ENCODE measurements at places on chromosomes 7 and 10.

GRCh38 chr10:63634488-63635065 lies 113.4 kb downstream of the REEP3 start:
- H3K36me3 ChIP-seq = no peaks in the 10 kb centered on the region
- no peak overlapping the region for H3K4me3 ChIP-seq
- H3K27ac ChIP-seq = no peak overlapping the region
- no peaks in the 10 kb centered on the region for H3K27me3 ChIP-seq

DNA sequence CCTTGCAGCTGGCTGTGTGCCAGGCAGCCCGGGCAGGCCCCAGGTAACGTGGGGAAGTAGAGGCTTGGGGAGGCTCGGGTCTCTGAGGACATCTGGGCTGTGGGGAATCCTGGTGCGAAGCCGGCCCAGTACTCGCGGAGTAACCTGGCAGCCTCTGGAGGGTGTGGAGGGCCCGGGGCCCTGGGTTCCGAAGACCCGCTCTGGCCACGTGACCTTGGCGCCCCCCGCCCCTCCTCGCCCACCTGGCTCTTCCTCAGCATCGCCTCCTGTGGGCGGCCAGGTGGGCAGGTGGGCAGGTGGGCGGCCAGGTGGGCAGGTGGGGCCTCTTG lies 143.1 kb downstream of the WDR37 start:
- no peak for DNase-seq
- H3K36me3 ChIP-seq = no peaks in the 10 kb centered on the region
- H3K27ac ChIP-seq = no peak overlapping the region
- no peaks in the 10 kb centered on the region for H3K27me3 ChIP-seq

DNA sequence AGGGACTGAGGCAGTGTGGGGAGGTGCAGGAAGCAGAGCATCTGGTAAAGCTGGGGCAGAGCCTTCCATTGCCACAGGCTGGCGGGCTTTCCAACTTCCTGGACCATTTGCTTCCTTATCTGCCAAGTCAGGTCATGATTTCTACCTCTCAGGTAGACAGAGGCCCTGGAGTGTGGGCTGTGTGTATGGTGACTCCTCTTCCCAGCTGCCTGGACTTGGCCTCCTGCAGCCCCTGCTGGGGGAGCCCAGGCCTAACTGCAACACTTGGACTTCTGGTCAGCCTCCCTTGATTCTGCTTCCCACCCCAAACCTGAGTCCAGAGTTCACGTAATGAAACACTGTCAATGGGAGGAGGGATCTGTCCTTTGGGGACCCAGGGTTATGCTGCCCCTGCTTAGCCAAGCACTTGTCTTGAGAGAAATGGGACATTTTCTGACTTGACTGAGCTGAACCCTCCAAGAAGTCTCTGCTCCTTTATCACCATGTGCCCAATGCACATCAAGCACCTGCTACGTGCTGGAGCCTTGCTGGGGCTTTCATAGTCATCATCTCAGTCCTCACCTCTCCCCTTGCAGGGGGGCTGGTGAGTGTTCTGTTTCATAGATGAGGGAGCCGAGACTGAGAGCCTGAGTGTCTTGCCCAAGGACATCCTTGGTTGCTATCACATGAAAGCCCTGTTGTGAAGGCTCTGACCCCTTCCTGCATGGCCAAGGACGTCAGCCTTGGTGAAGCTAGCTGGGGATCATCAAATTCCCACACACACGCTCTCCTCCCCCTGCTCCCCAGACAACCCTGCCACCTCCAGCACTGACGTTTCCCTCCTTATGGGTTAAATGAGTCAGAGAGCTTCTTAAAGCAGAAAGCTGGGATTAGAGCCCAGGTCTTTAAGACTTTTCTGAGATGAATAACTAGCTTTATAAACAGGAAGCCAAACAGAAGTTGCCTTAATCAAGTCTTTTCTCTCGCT lies 3.4 kb downstream of the CLEC2L start:
- DNase-seq = no peak
- peaks cover 65% of the 10 kb centered on the region for H3K27me3 ChIP-seq
- no peaks in the 10 kb centered on the region for H3K36me3 ChIP-seq
- H3K27ac ChIP-seq = no peak overlapping the region

- no peaks in the 10 kb centered on the region for H3K27me3 ChIP-seq
- H3K36me3 ChIP-seq = no peaks in the 10 kb centered on the region
- no peak overlapping the region for H3K27ac ChIP-seq
- DNase-seq = no peak
- no peaks in the 10 kb centered on the region for H3K4me1 ChIP-seq
Measured at GRCh38 chr10:81031774-81032173, 494.1 kb downstream of the SH2D4B start.

DNA sequence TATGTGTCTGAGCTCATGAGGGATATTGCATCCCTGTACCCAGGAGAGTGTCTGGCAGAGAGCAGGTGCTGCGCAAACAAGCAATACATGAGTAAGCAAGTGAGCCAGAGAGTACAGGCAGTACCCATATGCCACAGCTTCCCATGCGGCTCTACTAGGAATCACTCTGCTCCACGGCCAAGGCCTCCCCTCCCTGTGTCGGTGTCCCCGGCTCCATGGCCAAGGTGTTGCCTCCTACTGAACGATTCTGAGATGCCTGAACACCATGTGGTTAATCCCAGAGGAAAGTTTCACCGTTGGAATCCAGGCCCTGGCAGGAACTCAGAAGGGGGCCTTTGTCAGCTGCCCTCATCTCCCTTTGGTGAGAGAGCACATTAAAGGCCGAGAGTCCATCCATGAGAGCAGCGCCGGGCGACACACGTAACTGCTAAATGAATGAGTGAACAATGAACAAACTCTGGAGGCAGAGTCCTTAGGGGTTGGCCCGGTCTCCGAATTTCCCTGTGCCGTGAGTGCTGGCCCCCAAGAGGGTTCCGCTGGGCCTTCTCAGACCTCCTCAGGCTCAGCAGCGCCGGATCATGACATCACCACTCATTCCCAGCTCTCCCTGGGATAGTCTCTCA lies 136.0 kb upstream of the FAM20C start:
- no peaks in the 10 kb centered on the region for H3K4me1 ChIP-seq
- H3K36me3 ChIP-seq = no peaks in the 10 kb centered on the region
- no peak for DNase-seq

DNA sequence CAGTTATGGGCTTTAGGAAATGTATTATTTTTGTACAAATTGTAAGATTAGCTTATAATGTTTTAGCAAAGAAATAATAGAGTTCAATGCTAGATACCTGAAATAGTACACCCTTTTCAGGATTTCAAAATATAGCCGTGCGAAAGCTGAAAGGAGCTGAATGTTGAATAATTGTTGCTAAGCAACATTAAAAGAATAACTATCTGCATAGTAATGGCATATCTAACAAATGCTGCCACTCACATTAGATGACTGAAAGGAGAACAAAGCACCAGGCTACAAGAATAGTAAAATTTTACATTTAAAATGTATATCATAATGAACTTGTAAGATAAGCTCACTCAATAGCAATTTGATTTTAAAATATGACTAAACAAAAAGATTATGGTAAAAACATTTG lies 82.5 kb downstream of the SDHAF3 start:
- H3K27me3 ChIP-seq = no peaks in the 10 kb centered on the region
- H3K27ac ChIP-seq = no peak overlapping the region
- no peaks in the 10 kb centered on the region for H3K4me1 ChIP-seq
- H3K36me3 ChIP-seq = no peaks in the 10 kb centered on the region

DNA sequence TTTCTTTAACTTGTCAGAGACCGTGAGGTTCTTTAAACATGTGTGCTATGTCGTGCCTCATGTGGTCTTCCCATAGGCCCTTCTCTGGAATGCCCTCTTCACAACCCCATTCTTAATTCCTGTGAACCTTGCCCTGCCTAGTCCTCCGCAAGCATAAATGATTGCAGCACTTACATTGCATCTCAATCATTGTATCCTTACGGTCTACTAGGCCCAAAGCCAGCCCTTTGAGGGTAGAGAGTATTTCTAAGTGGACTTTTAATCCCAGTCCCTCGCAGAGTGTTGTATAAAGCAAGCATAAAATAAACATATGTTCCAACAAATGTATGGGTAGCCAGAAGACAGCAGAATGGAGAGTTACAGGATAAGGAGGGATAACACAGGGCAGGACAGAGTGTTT lies 92.1 kb upstream of the FAM133B start:
- H3K4me3 ChIP-seq = no peak overlapping the region
- no peaks in the 10 kb centered on the region for H3K27me3 ChIP-seq
- no peak overlapping the region for H3K27ac ChIP-seq
- no peaks in the 10 kb centered on the region for H3K4me1 ChIP-seq
- H3K36me3 ChIP-seq = no peaks in the 10 kb centered on the region
- DNase-seq = no peak

DNA sequence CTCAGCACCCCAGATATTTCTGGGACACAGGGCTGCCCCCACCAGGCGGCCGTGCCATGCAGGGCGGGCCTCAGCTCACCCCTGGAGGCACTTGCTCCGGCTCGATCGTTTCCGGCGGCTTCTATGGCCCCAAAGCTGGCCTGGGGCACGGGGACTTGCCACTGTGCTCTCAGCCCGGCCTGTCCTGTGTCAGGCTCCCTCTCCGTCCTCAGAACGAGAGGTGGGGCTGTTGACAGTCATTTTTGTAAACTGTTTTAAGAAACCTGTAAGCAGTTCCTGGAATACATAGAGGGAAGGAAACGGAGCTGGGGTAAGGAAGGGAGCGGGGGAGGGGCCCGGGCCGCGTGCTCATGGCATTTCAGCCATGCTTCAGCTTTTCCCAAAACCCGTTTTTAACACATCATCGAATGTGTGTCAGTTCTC lies 30.7 kb upstream of the PRKAR1B start:
- DNase-seq = no peak
- H3K27ac ChIP-seq = no peak overlapping the region
- H3K36me3 ChIP-seq = peaks cover 100% of the 10 kb centered on the region
- no peaks in the 10 kb centered on the region for H3K4me1 ChIP-seq

GRCh38 chr7:111380945-111381344 lies 181.3 kb downstream of the IMMP2L start:
- H3K27ac ChIP-seq = no peak overlapping the region
- no peak overlapping the region for H3K4me3 ChIP-seq
- H3K4me1 ChIP-seq = no peaks in the 10 kb centered on the region
- H3K36me3 ChIP-seq = no peaks in the 10 kb centered on the region

GRCh38 chr7:55343860-55344606 lies 21.1 kb upstream of the LANCL2 start:
- no peaks in the 10 kb centered on the region for H3K4me1 ChIP-seq
- no peak overlapping the region for H3K4me3 ChIP-seq
- H3K27ac ChIP-seq = no peak overlapping the region
- peaks cover 16% of the 10 kb centered on the region for H3K27me3 ChIP-seq
- H3K36me3 ChIP-seq = no peaks in the 10 kb centered on the region

GRCh38 chr7:158885624-158886023 lies 29.3 kb downstream of the DYNC2I1 start:
- peaks cover 4% of the 10 kb centered on the region for H3K36me3 ChIP-seq
- no peak overlapping the region for H3K4me3 ChIP-seq
- H3K27me3 ChIP-seq = no peaks in the 10 kb centered on the region
- no peak for DNase-seq
- no peaks in the 10 kb centered on the region for H3K4me1 ChIP-seq
- no peak overlapping the region for H3K27ac ChIP-seq

DNA sequence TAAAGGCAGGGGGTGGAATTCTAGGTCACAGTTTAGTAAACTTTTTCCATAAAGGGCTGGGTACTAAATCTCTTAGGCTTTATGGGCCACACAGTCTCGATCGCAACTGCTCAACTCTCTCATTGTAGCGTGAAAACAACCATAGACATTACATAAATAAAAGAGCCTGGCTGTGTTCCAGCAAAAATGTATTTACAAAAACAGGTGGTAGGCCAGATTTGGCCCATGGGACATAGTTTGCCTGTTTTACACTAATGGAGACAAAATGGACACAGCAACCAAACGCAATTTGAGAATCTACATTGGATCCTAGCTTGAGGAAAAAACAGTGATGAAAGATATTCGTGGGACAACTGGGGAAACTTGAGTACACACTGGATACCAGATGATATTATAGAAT lies 23.2 kb upstream of the MALSU1 start:
- no peak overlapping the region for H3K4me3 ChIP-seq
- no peak overlapping the region for H3K27ac ChIP-seq
- no peaks in the 10 kb centered on the region for H3K27me3 ChIP-seq

- no peak for DNase-seq
- no peak overlapping the region for H3K4me3 ChIP-seq
- H3K27me3 ChIP-seq = no peaks in the 10 kb centered on the region
- H3K27ac ChIP-seq = no peak overlapping the region
- H3K36me3 ChIP-seq = peaks cover 85% of the 10 kb centered on the region
Measured at GRCh38 chr10:77782328-77783061, 144.1 kb downstream of the DLG5 start.

GRCh38 chr7:154914996-154915380 lies 87.9 kb downstream of the PAXIP1 start:
- no peaks in the 10 kb centered on the region for H3K36me3 ChIP-seq
- no peak for DNase-seq
- H3K4me1 ChIP-seq = peaks cover 6% of the 10 kb centered on the region
- H3K4me3 ChIP-seq = no peak overlapping the region

DNA sequence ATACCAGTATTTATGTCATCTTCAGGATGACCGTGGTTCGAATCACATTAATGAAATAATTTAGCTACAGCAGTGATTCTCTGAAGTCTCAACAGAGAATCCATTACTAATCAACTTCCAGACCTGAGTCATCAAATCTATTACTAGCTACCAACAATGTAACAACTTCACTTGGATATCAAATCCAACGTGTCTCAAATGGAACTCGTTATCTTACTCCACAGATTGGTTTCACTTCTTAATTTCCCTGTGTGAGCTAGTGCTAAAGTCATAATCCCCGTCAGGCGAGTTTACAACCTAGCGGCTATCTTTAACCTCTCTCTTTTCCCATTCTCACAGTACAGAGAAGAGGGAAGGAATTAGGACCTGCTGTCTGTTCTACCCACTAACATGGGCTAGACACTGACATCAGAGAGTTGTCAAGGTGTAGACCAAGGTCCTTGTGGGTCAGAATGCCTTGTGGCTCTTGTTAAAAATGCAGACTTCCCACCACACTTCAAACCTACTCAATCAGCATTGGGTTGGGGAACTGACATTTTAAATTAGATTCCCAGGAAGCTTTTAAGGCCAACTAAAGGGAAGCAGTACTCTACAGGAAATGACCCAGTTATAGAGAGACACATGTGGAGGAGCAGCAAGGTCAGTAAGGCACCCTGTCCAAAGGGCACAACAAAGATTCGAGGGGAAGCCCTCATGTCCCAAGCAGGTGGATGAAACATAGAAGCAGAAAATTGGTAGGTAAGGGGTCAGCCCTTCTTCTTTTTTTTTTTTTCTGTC lies 57.3 kb upstream of the GSAP start:
- H3K4me3 ChIP-seq = no peak overlapping the region
- DNase-seq = no peak
- H3K27ac ChIP-seq = no peak overlapping the region
- no peaks in the 10 kb centered on the region for H3K36me3 ChIP-seq
- no peaks in the 10 kb centered on the region for H3K27me3 ChIP-seq

Measured in esophagus squamous epithelium (tissue), 5 donors.